Activated T-cell treated with anti-CD3 and anti-CD28 coated beads, Interleukin-2, amount 50 U/mL, for 72 hours (primary cell): ENCODE measurements at places on chromosomes 7 and 10.

DNA sequence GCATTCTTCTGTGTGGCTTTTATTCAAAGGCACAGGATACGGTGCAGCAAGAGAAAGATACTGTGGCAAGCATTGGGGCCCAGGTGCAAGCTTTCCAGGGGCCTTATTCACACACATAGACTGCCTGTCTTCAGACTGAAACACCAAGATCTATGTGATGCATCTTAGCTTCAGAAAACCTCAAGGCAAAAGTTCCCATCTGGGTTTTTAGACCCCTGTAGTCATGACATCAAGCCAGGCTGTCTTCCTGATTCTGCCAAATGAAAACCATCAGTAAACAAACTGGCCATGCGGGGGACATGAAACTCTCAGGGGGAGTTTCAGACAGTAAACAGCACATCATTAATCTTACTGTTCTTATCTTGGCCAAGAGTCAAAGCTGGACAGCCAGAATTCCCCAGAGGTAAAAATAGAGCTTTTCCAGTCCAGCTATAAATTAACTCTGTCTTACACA lies 9.8 kb downstream of the AGBL3 start:
- no peak for DNase-seq

DNA sequence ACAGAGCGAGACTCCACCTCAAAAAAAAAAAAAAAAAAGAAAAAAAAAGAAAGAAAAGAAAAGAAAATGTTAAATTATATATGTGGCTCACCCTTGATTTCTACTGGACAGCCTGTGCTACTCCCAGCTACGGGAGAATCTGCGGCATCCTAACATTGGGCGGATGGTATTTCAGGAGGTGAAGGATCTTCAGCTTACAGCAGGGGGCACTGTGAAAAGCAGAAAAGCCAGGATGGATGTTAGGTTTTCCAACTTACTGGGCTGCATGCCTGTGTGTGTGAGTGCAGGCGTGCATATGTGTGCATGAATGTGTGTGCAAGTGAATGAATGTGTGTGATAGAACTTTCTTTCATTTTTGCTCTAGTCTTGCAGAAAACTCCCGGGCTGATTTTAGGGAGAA lies 1066.5 kb downstream of the TYW1 start:
- DNase-seq, result no peak

- no peak for DNase-seq
Observed at GRCh38 chr10:2623675-2624274, 443.6 kb upstream of the PFKP start.

DNA sequence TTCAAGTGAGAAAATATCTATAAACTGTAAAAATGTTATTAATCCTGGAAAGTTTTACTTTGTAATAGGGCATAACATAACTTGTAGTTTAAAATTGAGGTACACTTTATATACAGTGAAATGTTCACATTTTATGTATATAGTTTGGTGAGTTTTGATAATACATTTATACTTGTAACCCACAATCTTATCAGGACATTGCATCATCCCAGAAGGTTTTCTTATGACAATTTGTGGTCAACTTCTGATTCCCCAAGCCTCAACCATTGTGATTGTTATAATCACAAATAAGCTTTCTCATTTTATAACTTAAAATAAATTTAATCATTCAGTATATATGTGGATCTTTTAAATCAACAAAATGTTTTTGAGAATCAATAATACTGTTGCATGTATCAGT lies 151.1 kb downstream of the TFPI2 start:
- no peak for DNase-seq

DNA sequence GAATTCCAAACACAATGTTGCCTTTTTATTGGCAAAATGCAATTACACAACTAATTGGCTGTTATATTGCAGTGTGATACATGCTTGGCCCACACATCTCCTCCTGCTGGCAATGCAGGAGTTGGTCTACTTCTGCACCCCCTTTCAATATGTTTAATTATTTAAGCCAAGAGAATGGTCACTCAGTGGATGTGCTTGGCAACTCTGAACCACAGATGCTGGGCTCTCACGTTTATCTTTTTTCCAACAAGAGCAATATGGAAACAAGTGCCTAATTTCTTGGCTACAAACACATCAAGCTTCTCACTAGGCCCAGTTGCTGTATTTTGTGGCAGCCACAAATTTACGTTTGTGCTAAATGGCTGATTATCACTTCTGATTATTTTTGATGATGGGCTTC lies 1149.2 kb upstream of the CELF2 start:
- no peak for DNase-seq

DNA sequence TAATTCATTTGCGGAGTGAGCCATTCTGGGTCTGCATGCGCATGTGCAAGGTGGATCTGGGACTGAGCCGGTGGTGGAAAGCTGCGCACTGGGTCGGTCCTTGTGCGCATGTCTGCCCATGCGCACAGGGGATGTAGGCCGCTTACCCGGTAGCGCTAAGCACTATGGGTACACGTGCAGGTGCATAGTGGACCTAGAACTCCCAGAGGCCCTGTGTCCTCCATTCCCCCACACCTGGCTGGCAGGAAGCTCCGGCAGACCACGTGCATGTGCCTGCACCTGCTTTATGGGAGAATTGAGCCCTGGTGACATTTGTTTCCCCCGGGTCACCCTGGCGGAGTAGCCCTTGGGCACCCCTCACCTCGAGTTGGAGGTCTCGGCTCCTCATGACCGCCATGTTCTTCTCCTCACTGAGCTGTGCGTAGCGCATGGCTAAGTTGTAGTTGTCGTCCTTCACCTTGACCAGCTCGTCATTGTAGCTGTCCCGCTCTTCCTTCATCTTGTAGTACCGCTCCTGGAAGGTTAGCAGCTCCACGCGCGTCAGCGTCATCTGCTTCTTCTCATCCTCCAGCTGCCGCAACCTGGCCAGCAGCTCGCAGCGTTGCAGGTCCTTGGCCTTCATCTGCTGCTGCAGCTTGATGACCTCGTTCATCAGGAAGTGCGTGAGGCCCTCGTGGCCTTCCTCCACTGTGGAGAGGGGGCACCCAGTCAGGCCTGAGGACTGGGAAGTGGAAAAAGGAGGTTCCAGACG lies 99.6 kb downstream of the CARD11 start:
- no peak for DNase-seq

DNA sequence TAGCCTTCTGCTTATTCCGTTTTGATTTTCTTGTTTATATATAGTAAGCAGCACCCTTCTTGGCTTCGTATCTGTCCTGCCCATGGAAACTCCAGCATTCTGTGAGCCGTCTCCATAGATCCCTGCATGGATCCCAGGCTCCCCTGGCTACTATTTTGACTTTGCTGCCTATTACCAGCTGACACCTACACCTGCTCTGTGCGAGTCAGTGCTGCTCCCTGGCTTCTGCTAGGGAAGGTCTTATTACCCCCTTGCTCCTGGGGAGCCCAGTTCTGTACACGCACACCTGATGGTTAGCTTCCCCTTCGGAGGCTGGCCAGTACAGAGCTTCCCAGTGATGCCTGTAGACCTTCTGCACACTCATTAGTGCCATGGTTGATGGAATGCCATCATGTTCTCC lies 35.4 kb downstream of the NACAD start:
- no peak for DNase-seq

- DNase-seq, result no peak
Observed at GRCh38 chr7:103680161-103681144, 234.4 kb upstream of the SLC26A5 start.

DNA sequence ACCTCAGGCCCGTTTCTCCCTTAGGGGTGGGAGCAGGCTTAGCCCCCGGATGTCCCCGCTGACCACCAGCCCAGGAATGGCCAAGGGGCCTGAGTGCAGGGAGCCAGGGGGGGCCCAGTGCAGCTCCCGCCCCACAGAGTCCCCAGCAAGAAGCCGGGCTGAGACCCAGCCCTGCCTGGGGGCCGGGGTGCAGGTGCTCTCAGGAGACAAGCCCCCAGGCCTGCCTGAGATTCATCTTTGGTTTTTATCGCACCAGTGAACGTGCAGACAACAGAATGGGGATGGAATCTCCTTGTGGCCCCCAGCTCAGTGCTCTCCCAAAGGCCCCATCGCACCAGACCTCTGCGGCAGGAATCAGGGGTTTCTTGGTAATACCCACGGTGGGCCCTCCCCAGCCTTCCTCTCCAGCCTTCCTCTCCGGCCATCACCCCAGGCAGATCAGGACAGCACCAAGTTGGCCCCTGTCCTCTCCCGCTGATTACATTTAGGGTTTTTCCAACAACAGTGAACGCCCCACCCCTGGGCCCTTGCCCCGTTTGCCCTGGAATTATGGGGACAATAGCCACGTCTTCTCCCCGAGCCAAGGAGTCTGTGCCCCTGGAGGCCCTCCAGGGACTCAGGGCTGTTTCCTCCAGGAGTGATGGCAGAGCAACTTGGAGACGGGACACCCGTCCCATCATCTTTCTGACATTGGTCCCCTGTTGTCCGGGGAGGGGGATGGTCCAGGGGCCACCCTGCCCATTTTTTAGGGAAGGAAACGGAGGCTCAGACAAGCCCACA lies 22.4 kb downstream of the ADAP1 start:
- no peak for DNase-seq

GRCh38 chr10:34145715-34146114 lies 669.4 kb downstream of the PARD3 start:
- DNase-seq, result no peak

- DNase-seq, result no peak
Observed at GRCh38 chr7:156017916-156018700, 205.8 kb upstream of the SHH start.

- no peak for DNase-seq
Observed at GRCh38 chr7:157461573-157462418, 125.0 kb downstream of the DNAJB6 start.
